ENCODE measurements at places on chromosomes 5 and 9.
A peak's percentile ranks its signal among the peaks of the same experiment; 100 is the strongest.

DNA sequence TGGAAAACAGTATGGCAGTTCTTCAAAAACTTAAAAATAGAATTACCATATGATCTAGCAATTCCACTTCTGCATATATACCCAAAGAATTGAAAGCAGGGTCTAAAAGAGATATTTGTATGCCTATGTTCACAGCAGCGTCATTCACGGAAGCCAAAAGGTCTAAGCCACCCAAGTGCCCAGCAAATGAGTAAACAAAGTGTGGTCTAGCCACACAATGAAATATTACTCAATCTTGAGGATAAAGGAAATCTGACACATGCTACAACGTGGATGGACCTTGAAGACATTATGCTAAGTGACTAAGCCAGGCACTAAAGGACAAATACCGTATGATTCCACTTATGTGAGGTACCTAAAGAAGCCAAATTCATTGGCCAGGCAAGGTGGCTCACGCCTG is 11.1 kb upstream of the MED27 start:
- no peak for DNase-seq

GRCh38 chr5:107474716-107475489 is 195.8 kb downstream of the EFNA5 start:
- no peak for DNase-seq

DNA sequence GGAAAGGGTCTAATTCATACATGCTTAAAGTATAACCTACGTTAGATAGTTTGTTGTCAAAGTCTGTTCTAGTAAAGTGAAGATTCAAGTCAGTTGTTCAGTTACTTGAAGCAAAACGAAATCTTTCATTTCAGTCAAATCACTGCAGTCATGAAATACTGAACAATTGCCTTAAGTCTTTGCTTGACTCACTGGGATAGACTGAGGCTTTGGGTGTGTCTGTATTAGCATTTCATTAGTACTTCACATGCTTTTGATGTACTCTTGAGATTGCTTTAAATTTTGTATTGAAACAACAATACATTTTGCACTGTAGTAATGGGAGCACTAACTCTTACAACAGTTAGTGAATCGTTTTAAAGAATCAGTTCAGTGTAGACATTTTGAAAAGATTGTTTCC is 4.0 kb upstream of the CMYA5 start:
- no peak for DNase-seq

DNA sequence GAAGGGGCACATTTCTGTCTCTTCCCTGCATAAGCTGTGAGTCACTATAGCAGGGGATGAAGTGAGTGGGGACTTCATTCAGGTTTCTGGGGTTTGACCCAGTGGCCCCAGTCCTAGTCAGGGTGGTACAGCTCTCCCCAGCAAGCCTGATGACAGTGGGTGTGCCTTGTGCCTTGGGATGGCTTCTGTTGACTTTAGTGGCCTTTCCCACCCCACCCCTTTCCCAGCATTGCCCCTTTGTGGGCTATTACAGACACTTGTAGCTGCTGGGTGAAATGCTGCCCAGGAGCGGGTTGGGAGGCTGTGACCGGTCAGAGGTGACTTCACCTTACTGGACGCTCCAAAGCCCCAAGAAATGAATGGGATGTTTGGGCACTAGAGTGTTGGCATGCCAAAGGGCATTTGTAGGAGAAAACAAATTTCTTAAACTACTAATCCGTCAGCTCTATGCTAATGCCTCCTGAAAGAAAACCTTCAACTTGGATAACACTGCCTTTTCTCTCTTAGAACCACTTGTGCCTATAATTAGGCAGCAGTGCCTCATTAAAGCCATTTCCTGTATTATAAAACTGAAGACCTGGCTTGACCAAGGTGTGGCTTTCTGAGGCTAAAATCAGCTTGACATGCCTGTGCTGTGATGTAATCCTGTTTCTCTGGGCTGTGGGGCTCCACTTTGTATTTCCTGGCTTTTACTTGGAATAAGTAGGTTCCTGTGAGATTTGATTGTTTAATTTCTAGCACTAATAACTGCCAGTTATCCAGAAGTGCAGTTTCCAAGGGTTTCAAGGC is 119.0 kb upstream of the SLC25A48 start:
- no peak for DNase-seq

- no peak for DNase-seq
These were observed 20.1 kb downstream of the SYK start for GRCh38 chr9:90821697-90822096.

- no peak for DNase-seq
These were observed 453.7 kb downstream of the LRRC70 start for GRCh38 chr5:63032343-63032742.

GRCh38 chr5:20105915-20106314 is 117.9 kb upstream of the CDH18 start:
- DNase-seq = no peak

DNA sequence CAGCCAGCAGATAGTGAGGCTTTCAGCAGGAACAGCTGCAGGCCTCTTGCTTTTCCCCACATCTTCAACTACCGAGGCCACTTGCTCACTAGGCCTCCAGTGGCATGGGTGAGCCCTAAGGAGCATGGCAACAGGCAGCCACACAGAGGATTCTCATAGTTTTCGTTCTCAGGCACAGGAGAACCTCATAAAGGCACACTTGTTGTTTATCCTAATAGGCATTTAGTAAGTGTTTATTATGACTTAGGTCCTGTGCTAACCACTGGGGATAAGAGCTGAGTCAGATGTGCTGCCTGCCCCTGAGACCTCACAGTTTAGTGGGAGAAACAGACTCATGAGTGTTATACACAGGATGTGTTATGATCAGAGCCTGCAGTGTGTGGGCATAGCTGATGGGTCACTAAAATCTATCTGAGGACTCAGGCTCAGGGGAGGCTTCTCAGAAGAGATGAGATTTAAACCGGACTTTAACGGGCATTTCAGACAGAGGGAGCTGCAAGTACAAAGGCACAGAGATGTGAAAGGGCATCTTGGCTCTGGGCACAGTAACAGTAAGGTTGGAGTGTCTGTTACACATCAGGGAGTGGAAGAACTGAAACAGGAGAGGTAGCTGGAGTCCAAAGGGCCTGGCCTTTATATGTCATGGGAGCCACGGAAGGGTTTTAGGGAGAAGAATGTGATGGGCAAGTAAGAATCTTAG is 21.0 kb upstream of the HEMGN start:
- no peak for DNase-seq

GRCh38 chr5:59833448-59833847 is 60.1 kb downstream of the PDE4D start:
- DNase-seq = no peak

DNA sequence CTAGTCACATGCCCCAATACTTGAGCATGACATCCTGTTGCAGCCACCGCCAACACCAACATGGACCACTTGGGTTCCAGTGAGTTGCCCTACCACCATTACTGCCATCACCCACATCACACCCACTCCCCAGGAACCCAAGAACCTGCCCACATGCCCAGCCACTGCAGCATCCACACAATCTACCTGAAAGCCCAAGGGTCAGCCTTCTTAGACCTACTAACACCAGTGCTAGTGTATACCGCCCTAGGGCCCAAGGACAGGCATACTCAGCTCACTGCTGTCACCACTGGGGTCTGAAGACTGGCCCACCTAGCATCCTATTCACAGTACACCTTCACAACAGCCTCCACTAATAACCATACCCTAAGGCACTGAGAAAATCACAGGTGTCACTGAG is 82.0 kb downstream of the SYK start:
- DNase-seq = no peak

DNA sequence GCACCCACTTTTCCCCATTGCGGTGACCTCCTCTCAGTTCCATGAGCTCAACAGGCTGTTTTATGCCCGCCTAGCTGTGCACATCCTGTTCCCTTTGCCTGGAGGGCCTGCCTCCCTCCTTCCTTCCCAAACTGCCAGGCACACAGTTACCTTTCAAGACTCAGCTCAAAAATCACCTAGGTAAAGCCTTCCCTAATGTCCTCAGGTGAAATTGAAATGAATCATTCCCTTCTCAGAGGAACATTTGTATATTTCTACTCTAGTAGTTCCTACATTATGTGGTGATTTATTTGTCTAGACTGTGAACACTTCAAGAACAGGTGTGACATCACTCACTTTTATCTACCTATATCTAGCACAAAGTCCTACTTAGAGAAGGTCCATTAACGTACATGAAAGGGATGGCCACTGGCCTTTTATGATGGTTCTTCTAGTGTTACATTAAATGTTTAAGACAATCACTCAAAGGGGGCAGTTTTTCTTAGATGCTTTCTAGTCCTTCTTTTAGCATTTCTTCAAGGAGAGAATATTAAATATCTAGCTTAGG is 103.5 kb upstream of the EQTN start:
- DNase-seq = no peak

GRCh38 chr9:107819772-107820565 is 330.4 kb upstream of the KLF4 start:
- no peak for DNase-seq

DNA sequence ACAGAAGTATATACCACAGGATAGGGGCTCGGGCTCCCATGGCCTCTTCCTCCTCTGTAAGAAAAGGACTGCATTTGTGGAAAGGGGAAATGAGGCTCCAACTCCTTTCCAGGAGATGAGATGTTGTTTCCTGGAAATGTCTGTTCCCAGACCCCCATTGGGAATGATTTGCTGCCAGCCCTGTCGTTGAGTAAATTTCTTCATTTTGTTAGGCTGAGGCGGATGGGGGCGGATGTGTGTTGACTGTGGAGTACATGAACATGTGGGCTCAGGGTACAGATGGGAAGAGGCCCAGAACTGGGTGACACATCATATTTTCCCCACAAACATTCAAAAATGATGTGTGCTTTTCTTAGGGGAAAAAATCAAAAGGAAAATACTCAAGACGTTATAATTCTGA is 28.8 kb upstream of the TNFAIP8 start:
- DNase-seq = no peak

DNA sequence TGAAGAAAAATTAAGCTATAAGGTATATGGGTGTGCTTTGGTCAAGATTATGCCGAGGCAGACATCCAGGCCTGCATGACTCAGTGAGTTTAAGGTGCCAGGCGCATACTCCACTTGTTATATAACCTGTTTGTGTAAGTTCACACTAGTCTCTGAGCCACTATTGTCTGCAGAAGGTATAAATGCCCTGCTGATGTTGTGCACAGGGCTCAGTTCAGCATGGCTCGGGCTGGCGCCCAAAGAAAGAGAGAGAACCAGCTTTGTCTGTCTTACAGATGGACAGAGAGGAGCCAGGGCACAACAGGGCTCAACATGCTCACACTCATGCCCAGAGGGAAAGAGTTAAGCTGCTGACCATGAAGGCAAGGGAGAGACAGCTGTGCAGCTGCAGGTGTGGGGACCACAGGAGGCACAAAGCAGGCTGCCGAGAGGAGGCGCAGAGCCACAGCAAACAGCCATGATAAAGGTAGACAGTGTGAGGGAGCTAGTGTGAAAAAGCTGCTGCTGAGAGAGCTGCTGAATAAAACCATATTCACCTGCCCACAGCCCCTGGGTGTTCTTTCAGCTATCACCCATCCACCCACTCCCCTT is 1587.6 kb upstream of the C9orf72 start:
- DNase-seq = no peak

DNA sequence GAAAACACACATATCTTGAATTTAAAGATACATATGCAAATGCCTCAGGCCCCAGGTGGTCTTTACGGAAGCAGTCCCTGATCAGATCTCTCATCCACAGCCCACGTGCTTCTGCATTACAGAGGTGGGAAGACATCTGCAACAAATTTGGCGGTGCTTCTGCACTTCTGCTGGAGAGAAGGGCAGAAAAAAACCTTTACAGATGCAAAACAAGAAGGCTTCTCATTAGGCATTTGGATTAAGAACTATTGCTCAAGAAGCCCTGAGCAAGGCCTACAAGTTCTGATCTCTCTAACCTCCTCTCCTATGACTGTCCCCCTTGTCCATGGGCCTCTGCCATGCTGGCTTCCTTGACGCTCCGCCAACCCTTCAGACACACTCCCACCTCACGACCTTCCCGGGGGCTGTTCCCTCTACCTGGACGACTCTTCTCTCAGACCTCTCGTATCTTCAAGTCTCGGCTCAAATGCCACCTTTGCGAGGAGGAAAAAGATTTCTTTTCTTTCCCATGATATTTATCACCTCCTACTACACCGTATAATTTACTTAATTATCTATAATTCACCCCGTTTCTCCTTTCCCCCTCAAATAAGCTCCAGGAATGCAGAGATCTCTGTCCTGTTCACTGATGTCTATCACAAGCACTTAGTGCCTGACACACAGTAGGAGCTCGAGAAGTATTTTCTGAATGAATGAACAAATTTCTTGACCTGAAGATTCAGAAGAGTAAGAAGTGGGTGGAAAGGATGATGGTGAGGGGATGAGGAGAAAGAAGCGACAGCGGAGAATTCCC is 1.1 kb downstream of the MTMR12 start:
- DNase-seq = no peak

DNA sequence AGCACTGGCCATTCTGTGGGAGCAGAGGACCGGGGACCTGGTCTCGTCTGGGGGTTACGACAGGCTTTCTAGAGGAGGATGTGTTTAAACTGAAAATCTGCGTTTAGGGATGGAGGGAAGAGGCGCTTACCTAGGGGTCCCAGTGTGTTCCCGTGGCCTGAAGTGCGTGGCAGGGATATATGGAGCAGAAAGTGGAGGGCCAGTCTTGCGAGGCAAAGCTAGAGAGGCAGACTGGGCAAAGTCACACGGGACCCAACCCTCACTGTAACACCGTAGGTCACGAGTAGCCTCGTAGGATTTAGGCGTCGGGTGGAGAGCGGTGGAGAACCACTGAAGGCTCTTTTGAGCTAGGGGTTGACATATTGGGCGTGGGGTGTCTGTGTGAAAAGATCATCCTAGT is 32.8 kb upstream of the POMT1 start:
- no peak for DNase-seq

GRCh38 chr9:109721001-109721400 is 59.0 kb upstream of the PALM2AKAP2 start:
- DNase-seq = no peak

DNA sequence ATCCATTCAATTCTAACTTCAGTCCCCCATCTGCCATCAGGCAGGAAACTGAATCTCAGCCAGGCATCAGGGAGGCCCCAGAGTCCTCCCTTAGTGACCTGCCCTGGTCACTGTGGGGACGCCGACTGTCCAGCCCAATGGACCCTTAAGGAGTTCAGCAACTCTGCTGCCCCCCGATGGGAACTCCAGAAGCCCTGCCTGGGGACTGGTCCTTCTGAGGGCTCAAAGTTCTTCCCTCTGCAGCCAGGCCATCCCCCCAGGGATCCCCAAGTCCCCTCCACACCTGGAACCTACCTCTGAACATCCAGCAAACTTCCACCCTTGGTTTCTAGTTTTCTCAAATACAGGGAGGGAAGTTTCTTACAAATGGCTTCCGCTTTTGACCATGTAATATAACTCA is 76.8 kb downstream of the UBE2QL1 start:
- no peak for DNase-seq

- DNase-seq = no peak
These were observed 120.7 kb upstream of the SLIT3 start for GRCh38 chr5:169421677-169422076.

GRCh38 chr5:73387601-73388305 is 60.8 kb downstream of the FOXD1 start:
- peak; percentile 65 for DNase-seq

Measured in T follicular helper cell (primary cell).